Liver (tissue), 10 donors: ENCODE measurements at places on chromosomes 5 and 9.

GRCh38 chr9:117156144-117156688 lies 258.6 kb downstream of the ASTN2 start:
- DNase-seq, result no peak

DNA sequence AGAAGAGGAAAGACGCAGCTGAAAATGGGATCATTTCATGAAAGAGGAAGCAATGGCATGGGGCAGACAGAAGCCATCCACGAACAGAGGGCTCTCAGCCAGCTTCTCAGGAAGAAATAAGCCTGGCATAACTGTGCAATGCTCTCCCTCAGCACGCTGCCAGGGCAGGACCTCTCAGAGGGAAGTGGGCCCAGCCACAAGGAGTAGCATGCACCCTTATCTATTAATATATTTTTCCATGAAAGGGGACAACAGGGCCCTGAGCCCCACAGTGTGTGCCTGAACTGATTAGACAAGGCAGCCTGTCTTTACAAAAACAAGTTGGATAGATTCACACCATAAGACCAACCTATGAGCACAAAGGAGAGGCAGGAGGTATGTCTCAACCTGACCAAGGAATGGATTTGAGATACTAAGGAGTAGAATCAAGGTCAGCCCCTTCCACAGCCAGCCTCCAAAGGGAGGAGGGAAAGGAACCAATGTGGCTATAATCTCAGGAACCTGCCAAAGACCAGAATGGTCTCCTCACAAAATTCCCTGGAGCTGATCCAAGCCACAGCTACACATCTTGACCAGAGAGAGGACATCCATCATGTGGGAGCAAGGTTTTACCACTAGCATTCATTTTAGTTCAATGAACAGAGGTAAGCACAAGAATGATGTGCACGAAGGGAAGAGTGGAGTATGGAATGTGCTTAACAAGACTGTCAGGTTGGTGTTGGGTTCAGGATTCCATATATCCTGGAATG lies 154.8 kb downstream of the SIL1 start:
- no peak for DNase-seq

DNA sequence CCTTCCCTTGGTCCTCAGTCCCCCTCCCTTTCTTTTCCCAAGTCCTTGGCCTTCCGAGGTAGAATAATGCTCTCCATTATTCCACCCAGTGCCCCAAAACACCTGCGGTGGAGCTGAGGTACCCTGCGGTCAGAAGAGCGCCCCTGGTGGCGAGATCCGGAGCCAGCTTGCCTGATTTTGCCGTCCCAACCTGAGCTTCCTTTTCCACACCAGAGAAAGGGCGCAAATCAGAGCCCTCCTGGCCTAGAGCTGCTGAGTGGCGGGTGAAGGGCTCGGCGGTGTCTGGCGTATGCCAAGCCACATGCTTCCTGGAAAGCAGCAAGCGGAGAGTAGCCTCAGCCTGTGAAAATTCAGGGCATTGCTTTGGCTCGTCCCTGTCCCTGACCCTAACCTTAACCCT lies 21.1 kb upstream of the CARTPT start:
- no peak for DNase-seq

DNA sequence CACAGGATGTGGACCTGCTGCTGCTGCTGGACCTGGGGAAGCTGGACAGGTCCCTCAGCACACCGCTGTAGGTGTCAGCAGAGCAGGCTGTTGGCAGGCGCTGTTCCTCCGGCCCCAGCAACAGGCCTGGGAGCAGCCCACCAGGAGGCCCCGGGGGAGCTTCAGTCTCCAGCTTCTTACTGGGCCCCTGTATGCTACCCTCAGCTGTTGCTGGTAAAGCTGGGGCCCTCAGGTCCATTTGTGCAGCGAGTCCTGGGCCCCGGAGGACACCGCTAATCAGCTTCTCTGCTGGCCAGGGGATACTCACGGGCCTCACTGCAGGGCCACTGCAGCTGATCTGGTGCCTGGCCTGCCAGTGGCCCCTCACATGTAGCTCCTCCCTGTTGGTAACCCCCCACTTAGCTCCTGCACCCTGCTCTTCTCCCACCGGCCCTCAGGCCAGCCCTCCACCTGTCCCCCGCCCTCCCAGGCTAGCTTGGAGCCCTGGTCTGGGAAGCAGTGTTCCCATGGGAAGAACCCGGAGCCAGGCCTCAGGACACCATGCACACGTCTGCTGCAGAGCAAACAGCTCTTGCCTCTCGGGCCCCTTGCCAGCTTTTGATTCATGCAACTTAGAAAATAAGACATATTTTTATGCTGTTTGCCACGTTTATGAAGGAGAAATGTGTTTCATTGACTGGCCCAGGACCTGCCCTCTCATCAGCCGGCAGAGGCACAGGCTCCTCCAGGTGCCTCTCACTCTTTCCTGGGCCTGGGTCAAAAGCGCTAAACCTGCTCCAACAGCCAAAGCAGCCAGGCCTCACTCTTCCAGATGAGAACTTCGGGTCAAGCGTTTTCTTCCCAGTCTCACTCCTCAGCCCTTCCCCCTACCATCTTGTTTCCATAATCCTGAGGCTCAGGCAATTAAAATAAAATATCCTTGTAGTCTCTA lies 61.0 kb upstream of the ADAMTS2 start:
- DNase-seq, result peak; percentile 29

DNA sequence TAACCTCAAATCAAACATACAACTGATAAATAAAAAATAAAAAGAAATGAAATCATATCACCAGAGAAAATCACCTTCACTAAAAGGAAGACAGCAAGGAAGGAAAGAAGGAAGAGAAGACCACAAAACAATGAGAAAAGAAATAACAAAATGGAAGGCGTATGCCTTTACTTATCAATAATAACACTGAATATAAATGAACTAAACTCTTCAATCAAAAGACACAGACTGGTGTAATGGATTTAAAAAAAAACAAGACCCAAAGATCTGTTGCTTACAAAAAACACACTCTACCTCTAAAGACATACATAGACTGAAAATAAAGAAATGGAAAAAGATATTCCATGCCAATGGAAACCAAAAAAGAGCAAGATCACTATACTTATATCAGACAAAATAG lies 60.3 kb downstream of the ERP44 start:
- no peak for DNase-seq

GRCh38 chr9:124449381-124450151 lies 685 bp upstream of the ADGRD2 start:
- DNase-seq, result no peak

DNA sequence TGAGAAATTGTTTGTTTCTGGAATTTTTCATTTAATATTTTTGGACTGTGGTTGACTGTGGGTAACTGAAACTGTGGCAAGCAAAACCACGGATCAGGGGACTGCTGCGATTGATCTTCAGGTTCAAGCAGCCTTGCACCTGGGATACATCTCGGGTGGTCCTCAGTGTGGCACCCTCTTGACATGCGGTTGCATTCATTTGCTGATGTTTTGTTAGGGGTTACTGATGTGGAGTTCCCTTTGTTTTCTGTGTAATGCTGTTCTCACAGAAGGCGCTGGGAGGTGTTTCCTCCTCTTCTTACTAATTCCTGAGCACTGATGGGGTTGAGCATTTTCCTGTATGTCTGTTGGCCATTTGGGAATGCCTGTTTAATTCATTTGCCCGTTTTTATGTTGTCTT lies 60.4 kb downstream of the EHMT1 start:
- no peak for DNase-seq

DNA sequence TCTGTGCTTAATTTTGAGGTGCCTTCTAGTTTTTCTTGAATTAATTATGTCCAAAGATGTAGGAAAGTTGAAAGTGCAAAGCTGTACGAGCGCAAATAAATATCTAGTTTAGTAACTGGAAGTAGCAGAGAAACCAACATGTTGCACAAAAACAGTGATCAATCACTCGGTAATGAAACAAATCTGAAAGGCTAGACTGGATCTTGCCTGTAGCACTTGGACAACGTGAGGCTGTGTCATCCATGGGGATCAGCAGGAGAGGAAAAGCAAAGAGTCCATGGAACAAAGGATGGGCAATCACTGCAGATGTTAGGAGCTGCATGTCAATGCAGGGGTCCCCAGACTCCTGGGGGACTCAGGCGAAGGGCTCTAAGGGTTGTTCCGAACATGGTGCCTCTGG lies 424.2 kb downstream of the IRX1 start:
- no peak for DNase-seq

GRCh38 chr5:89110916-89111646 lies 228.1 kb upstream of the MEF2C start:
- DNase-seq, result no peak

GRCh38 chr5:41721516-41721915 lies 148.7 kb downstream of the OXCT1 start:
- no peak for DNase-seq

GRCh38 chr5:160445132-160445531 lies 23.5 kb downstream of the PTTG1 start:
- DNase-seq, result no peak

GRCh38 chr9:78089111-78089510 lies 57.5 kb upstream of the GNAQ start:
- DNase-seq, result no peak

DNA sequence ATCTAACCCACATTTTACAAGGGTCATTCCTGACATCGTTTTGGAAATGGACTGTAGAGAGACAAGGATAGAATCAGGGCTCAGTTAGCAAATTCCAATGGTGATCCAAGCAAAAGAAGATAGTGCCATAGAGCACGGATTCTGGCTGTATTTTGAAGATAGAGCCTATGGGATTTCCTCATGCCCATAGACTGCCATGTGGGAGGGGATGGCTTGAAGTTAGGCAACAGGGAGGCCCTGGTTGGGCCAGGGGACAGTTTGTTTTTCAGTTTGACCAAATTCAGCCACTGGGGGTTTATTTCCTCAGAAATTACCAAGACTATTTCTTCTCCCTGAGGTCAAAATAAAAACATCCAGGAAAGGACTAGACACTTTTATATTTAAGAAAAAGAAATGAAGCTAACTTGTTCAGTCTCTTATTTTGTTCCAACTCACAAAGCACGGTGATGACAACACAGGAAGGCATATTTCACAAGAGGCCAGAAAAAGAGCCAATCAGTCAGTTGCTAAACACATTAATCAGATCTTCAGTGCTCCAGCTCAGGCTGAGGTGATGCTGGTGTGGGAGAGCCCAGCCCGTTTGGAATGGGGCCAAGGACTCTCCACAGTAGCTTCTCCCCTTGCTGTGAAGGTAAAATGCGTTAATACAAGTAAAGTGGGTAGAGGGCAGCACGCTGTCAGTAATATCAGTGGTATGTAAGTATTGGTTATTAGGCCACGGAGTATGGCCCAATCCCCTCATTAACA lies 4.4 kb upstream of the DCTN4 start:
- peak; percentile 71 for DNase-seq

DNA sequence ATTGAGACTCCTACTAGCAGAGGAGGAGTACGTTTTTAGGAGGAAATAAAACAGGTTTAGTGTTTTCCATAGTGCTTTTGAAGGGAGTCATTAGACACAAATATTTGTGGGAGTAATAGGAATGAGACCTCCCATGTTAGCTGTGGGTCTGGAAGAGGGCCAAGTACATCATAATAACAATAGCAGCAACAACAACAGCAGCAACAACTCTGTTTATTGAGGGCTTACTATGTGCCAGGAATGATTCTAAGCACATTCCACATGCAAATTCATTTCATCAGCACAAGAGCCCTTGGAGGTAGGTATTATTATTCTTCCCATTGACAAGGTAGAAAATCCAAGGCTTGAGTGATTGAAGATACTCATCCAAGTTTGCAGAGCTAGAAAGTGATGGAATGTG lies 384.2 kb upstream of the RPS23 start:
- no peak for DNase-seq

DNA sequence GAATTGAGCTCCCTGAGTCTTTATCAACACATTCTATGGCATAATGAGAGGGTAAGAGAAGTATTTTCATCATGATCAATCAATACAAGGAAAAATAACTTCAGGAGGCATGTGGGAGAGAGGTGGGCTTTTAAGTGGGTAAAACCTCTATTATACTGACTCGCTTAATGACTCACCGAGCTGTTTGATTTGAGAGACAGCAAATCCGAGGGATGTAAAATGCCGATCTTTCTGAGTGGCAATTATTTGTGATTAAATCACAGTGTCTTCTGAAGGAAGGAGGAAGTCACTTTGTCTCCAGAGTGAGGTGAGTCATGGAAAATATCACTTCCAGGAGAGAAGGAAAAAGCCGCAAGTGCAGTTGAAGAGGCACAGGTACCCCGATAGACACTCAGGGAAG lies 320.4 kb downstream of the DRD1 start:
- no peak for DNase-seq

GRCh38 chr9:35482071-35482470 lies 7.8 kb upstream of the RUSC2 start:
- DNase-seq, result no peak

DNA sequence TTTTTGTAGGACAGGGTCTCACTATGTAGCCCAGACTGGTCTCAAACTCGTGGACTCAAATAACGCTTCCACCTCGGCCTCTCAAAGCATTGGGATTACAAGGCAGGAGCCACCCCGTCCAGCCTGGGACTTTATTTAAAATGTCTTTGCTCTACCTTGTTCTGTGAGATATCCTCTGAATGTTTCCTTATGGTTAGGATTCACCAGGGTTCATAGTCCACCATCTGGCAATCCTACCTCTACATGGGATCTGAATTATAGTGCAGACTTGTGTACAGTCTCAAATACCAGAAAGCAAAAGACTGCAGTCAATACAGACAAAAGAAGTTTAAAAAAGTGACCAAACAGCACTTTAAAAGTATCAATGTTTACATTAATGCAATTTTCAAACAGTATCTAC lies 10.1 kb downstream of the ISCA1 start:
- DNase-seq, result no peak

DNA sequence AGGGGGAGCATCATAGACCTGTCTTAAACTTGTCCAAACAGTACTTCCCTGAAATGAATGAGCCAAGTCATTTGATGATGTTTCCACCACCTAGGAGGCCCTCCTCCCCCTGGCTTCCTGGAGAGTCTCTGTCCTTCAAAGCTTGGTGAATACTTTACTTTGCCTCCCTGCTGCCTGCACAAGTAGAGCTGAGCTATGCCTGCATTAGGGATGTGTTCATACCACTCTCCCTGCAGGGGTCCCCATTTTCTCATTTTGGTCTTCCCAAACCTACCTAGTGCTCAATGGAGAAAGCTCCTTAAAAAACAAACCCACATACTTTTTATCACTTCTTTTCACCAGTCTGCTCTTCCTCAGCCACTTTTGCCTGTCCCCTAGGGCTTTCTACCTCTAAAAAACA lies 7.7 kb downstream of the CCNI2 start:
- DNase-seq, result no peak

- DNase-seq, result no peak
These were observed 100.4 kb upstream of the SLC44A1 start for GRCh38 chr9:105144076-105144475.

- no peak for DNase-seq
These were observed 274.8 kb downstream of the DENND1A start for GRCh38 chr9:123654994-123655637.

- DNase-seq, result no peak
These were observed 56.8 kb upstream of the ALDH1B1 start for GRCh38 chr9:38335686-38336085.

- DNase-seq, result no peak
These were observed 25.6 kb downstream of the KCNN2 start for GRCh38 chr5:114387433-114387832.

DNA sequence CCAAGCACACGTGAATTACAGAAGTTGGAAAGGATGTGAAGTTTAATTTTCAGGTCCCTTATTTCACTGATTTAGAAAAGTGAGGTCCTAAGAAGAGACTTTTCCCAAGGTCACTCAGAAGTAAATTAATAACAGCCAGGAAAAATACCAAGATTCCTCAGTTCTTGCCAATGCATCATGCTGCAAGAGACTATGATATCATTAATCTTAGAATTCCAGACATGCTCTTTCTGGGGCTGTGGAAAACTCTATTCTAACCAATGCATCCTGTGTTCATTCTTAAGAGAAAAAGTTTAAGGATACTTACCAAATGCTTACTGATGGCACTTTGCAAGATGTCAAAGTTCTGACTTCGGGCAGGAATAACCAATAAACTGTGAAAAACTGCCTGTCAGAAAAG lies 42.8 kb downstream of the TEX10 start:
- no peak for DNase-seq
